ENCODE measurements at places on chromosomes 16 and 17.

- DNase-seq = no peak
Observed at GRCh38 chr17:76071531-76072147, 678 bp downstream of the SRP68 start.

GRCh38 chr17:63845509-63845908, 3.0 kb upstream of the SMARCD2 start:
- no peak for DNase-seq

- DNase-seq = no peak
Observed at GRCh38 chr17:29593591-29594518, 923 bp downstream of the ANKRD13B start.

DNA sequence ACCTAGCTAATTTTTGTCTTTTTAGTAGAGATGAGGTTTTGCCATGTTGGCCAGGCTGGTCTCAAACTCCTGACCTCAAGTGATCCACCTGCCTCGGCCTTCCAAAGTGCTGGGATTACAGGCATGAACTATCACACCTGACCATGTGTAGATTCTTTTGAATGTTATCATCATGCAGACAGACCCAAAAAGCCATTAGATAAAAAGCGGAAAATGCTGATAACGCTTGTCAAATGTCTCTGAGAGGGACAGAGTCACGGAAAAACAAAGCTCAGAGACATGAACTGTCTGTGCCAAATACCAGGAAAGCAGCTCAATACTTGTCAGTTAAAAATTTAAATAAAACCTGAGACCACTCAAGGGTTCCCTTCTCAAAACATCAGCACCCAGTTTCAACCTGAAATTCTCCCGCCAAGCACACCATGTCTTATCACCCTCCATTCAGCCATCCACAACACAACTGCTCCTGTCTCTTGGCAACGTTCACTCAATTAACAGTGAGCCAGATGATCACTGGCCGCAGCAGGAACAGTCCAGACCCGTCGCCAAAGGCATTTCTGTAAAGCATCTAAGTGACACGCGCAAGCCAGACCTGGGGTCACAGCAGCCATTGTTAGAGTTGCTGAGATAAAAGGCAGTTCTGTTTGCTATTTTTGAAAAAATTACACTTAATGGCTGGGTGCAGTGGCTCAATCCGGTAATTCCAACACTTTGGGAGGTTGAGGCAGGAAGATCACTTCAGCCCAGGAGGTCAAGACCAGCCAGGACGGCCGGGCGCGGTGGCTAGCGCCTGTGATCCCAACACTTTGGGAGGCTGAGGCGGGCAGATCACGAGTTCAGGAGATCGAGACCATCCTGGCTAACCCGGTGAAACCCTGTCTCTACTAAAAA, 29.7 kb downstream of the FANCA start:
- DNase-seq = no peak

- DNase-seq = no peak
Observed at GRCh38 chr17:81840826-81841778, 6.3 kb upstream of the PPP1R27 start.

GRCh38 chr17:75301502-75302206, 12.4 kb upstream of the SLC25A19 start:
- DNase-seq = no peak

GRCh38 chr16:82509691-82510430, 116.9 kb upstream of the CDH13 start:
- no peak for DNase-seq

DNA sequence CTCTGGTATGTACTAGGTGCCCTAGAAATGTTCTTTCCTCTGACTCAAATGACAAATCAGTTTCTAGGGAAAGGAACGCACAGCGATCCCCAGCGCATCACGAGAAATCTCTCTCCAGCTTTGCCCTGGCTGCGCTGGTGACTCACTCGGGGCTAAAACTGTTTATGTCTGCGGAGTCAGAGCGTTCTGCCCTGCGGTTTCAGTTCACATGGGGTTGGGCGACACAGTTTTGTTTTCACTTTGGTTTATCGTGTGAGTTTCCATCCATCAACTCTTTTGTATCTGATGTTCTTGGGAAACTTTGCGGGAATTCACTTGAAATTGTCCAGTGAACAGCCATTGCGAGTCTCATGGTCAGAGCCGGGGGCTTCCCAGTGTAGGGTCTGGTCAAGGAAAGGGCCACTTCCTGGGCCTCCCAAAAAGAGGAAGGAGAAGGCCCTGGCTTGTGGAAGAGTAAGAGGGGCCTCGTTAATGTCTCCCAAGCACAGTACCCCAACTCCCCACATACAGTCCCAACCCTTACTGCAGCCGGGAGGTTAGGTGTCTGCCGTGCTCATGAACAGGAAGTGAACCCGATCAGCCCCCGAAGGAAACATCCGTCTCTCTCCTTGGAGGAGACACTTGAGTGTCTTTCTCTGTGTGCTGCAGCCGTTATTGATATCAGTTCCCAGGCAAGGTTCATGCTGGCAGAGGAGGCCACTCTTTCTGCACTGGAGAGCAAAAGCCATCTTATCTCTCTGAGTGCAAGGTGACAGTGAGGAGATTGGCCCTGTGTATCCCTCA, 643.2 kb downstream of the WWOX start:
- DNase-seq = no peak

- no peak for DNase-seq
Observed at GRCh38 chr17:26782153-26782552, 511.8 kb upstream of the WSB1 start.

- DNase-seq = no peak
Observed at GRCh38 chr16:908526-909155, 62.1 kb downstream of the LMF1 start.

DNA sequence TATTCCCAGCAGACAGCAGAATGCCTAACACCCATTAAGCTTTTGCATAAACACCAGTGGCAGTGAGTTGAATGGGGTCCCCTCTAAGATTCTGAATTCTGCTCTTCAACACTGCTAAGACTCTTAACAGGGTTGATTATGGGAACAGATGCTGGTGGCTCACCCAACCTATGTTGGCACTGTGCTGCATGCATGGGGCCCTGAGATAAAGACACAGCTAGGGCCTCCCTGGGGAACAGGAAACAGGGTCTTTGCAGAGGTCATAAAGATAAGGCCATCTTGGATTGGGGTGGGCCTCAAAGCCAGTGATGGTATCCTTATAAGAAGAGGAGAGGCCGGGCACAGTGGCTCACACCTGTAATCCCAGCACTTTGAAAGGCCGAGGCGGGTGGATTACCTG, 190.8 kb downstream of the SLC39A11 start:
- DNase-seq = no peak

- DNase-seq = no peak
Observed at GRCh38 chr16:80033783-80034468, 433.4 kb upstream of the MAF start.

DNA sequence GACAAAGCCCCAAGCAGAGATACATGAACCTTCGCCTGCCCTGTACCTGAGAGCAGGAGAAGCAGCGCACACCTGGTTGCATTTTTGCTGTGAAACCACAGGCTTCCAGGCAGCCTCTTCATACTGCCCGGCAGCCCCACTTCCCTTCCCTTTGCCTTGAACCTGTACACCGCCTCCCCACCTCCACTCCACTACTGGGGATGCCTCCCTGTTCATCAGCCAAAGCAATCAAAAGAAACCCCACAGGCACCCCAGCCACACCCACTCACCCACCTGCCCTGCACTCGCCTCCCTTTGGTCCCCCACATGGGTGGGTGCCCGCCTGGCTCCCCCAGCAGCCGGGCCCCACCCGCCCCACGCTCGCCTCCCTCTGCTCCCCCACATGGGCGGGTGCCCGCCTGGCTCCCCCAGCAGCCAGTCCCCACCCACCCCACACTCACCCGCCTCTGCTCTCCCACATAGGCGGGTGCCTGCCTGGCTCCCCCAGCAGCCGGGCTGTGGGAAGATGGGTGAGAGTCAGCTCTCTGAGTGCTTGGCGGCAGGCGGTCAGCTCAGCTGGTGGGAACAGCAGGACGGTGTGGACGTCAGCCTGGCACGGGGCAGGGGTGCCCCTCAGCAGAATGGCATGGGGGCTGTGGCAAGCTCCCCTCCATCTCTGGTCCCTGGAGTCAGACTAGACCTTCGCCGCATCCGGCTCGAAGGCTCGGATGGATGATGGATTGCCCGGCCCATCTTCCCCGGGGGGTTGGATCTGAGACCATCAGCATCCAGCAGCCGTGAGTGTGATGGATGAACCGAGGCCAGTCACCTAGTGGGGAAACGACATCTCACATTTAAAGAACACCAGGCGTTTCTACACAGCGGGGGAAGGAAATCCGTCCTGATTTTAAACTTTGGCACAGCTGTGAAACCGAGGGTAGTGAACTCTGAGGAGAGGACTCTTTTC, 135.6 kb downstream of the BANP start:
- no peak for DNase-seq

DNA sequence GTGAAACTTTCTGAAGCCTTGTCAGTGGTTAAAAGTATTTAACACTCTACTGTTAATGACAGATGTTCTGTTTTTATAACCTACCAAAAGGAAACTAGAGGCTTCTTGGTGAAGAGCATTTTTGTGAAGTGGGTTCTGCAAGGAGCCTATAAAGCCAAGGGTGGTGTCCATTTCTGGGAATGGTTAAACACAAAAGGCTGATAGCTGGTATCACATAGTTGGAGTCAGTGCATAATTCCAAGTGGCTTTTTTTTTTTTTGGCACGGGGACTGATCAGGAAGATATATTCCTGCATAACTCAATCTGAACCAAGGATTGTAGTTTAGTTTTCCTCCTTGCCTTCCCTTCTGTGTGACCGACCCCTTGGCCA, 27.6 kb upstream of the KPNB1 start:
- DNase-seq = no peak

GRCh38 chr17:56502120-56502654, 91.3 kb upstream of the NOG start:
- DNase-seq = no peak

DNA sequence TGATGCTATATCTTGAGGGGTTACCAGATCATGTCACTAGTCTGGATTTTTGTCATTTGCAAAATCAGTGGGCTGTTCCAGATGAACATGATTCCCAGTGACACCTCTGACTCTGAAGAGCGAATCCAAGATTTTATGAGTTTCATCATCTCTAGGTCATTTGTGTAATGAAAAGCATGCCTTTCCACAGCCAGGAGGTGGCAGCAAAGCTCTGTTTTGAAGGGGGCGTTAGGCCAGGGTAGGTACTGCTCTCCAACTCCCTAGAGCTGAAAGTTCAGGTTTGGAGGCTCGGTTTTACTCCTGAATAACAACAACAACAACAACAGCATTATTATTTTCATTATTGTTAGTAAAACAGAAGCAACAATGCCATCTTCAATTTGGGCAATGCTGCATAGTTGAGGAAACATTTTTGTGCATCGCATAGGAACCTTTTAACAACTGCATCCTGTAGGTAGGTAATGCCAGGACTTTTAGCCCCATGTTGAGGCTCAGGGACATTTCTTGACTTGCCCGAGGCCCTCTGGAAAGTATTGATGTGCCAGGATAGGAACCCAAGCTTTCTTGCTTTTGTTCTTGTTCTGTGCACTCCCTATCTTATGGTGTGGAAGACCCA, 77.0 kb downstream of the MYH13 start:
- no peak for DNase-seq

All from urinary bladder (tissue), 4 donors.